ENCODE measurements at places on chromosomes 2 and 18. TPM values are rescaled to one million over a fixed set of nuclear protein-coding genes. Genes with fewer than 3 reads are reported as not detected.

DNA sequence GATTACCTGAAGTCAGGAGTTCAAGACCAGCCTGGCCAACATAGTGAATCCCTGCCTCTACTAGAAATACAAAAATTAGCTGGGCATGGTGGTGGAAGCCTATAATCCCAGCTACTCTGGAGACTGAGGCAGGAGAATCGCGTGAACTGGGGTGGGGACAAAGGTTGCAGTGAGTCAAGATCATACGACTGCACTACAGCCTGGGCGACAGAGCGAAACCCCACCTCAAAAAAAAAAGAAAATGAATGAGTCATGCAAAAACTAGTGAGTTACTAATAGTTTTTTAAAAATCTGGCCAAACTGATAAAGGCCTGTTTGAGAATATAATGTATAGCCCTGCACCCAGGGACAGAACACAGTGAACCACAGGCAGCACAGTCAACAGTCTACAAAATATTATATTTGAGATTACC, 17.5 kb downstream of the AFG3L2 start:
- no peaks in the 10 kb centered on the region for H3K4me1 ChIP-seq
- H3K27me3 ChIP-seq = no peaks in the 10 kb centered on the region
- no peak overlapping the region for H3K4me3 ChIP-seq
- no peak for DNase-seq

GRCh38 chr18:32437100-32437834, 33.4 kb downstream of the GAREM1 start:
- no peak for DNase-seq
- H3K36me3 ChIP-seq = no peaks in the 10 kb centered on the region
- no peak overlapping the region for H3K27ac ChIP-seq
- no peaks in the 10 kb centered on the region for H3K27me3 ChIP-seq
- no peak overlapping the region for H3K4me3 ChIP-seq

MARCHF4 gene
- not detected for total RNA-seq

DNA sequence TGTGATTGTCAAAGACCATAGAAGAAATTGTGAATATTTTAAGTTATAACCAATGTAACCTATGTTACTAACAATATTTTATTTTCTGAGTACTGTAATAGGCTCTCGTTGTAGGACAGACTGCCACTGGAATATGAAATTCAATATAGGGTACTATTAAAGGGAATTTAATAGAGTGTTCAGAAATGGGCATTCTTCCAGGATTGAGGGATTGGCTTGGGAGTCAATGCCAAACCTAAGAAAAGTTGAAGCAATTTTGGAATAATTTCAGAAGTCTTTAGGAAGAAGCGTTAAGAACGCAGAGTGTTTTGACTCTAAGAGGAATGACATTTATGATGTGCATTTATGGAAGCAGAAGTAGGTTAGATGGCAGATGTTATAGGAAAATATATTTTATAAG, 79.0 kb downstream of the ACVR2A start:
- H3K4me1 ChIP-seq = no peaks in the 10 kb centered on the region
- no peak for DNase-seq
- peaks cover 4% of the 10 kb centered on the region for H3K36me3 ChIP-seq
- H3K27ac ChIP-seq = no peak overlapping the region
